Endothelial cell (in vitro differentiated cells): ENCODE measurements at places on chromosomes 16 and 17.
A peak's percentile ranks its signal among the peaks of the same experiment; 100 is the strongest.

DNA sequence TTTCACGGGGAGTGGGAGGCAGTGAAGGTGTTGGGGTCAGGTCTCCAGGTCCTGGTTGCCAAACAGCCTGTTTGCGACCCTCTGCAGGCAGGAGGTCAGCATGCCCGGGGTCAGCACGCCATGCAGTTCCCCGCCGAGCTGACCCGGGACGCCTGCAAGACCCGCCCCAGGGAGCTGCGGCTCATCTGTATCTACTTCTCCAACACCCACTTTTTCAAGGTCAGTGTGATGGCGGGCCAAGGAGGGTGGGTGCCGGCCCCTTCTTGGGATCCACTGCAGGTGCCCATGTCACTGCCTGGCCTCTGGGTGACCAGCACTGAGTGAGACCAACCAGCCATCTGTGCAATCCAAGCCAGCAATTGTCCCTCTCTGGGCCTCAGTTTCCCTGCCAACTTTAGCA is 21.3 kb downstream of the ADGRG5 start:
- H3K4me3 ChIP-seq, result no peak overlapping the region
- DNase-seq, result no peak
- H3K36me3 ChIP-seq, result peaks cover 19% of the 10 kb centered on the region
- H3K27me3 ChIP-seq, result peaks cover 19% of the 10 kb centered on the region
- peaks cover 4% of the 10 kb centered on the region for H3K4me1 ChIP-seq
- H3K27ac ChIP-seq, result no peak overlapping the region

GRCh38 chr16:21194771-21195301 is 16.5 kb downstream of the ZP2 start:
- no peaks in the 10 kb centered on the region for H3K4me1 ChIP-seq
- H3K27me3 ChIP-seq, result no peaks in the 10 kb centered on the region
- no peaks in the 10 kb centered on the region for H3K36me3 ChIP-seq
- no peak overlapping the region for H3K4me3 ChIP-seq
- no peak for DNase-seq
- H3K27ac ChIP-seq, result no peak overlapping the region

GRCh38 chr17:1312261-1312870 is 32.9 kb downstream of the TRARG1 start:
- no peak overlapping the region for H3K27ac ChIP-seq
- H3K36me3 ChIP-seq, result no peaks in the 10 kb centered on the region
- no peak for DNase-seq
- no peaks in the 10 kb centered on the region for H3K4me1 ChIP-seq
- no peak overlapping the region for H3K4me3 ChIP-seq

- no peaks in the 10 kb centered on the region for H3K27me3 ChIP-seq
- H3K4me3 ChIP-seq, result no peak overlapping the region
- no peak for DNase-seq
- no peaks in the 10 kb centered on the region for H3K4me1 ChIP-seq
- peaks cover 10% of the 10 kb centered on the region for H3K36me3 ChIP-seq
Measured at GRCh38 chr17:65967372-65967771, 224.6 kb downstream of the CEP112 start.

- no peak for DNase-seq
- peaks cover 14% of the 10 kb centered on the region for H3K36me3 ChIP-seq
- no peak overlapping the region for H3K27ac ChIP-seq
- H3K4me1 ChIP-seq, result peaks cover 2% of the 10 kb centered on the region
- no peaks in the 10 kb centered on the region for H3K27me3 ChIP-seq
- peak overlapping the region; percentile 51 for H3K4me3 ChIP-seq
Measured at GRCh38 chr16:3266873-3267537, 10.6 kb upstream of the MEFV start.

GRCh38 chr16:73170612-73171038 is 122.7 kb upstream of the ZFHX3 start:
- H3K27me3 ChIP-seq, result peaks cover 5% of the 10 kb centered on the region
- H3K27ac ChIP-seq, result peak overlapping the region; percentile 98
- no peaks in the 10 kb centered on the region for H3K36me3 ChIP-seq

- peaks cover 21% of the 10 kb centered on the region for H3K36me3 ChIP-seq
- peaks cover 12% of the 10 kb centered on the region for H3K4me1 ChIP-seq
- H3K27ac ChIP-seq, result no peak overlapping the region
- no peak for DNase-seq
Measured at GRCh38 chr17:50095626-50096037, 481 bp downstream of the PDK2 start.

DNA sequence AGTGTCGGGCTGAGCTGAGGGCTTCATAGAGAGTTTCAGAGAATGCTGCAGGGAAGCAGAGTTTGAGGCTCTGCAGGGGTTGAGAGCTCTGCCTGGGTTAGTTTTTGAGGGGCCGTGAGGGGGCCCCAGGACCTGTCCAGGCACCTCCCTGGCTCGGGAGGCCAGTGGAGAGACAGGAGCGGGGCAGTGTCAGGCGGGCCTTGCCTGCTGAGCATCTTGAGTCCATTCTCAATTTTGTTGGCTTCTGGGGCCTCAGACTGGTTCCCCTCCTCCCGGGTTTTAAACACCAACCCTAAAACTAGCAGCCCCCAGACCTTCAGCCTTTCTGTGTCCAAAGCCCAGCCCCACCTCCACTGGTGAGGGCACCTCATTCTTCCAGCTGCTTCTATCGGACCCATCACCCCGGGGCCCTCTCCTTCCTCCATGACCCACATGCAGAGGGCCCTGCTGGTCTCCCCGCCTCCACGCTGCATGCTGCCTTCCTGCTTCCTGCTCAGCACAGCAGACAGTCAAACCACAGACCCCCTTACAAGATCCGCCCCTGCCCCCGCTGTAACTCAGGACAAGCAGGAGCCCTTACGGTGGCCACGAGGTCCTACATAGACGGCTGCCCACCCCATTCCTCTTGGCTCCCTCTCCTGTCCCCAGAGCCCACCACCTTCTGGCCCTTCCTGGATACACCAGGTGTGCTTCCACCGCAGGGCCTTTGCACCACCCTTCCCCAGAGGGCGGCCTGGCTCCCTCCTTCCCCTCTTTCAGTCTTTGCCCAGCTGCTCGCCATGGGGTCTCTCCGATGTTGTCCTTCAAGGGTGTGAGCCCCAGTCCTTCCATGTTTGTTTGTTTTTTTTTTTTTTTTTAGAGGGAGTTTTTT is 3.8 kb downstream of the RNF213 start:
- DNase-seq, result no peak
- peak overlapping the region; percentile 64 for H3K27ac ChIP-seq
- H3K4me3 ChIP-seq, result peak overlapping the region; percentile 42
- H3K4me1 ChIP-seq, result peaks cover 26% of the 10 kb centered on the region
- H3K36me3 ChIP-seq, result peaks cover 13% of the 10 kb centered on the region
